GM04504 (cell line): ENCODE measurements at places on chromosomes 12 and 14.

GRCh38 chr14:55500219-55500701 is 59.8 kb upstream of the TBPL2 start:
- DNase-seq: no peak

GRCh38 chr14:69573831-69574262 is 824 bp downstream of the CCDC177 start:
- DNase-seq: no peak

DNA sequence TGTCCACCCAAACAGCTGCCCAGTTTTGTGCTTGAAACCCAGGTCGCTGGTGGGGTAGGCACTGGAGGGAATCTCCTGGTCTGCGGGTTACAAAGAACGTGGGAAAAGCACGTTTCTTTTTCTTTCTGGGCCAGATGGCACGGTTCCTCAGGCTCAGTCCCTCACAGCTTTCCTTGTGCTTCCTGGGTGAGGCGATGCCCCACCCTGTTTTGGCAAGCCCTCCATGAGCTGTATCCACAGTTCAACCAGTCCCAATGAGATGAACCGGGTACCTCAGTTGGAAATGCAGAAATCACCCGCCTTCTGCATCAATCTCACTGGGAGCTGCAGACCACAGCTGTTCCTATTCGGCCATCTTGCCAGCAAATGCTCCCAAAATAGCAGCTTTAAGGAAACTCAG is 51.4 kb upstream of the TMTC2 start:
- no peak for DNase-seq

DNA sequence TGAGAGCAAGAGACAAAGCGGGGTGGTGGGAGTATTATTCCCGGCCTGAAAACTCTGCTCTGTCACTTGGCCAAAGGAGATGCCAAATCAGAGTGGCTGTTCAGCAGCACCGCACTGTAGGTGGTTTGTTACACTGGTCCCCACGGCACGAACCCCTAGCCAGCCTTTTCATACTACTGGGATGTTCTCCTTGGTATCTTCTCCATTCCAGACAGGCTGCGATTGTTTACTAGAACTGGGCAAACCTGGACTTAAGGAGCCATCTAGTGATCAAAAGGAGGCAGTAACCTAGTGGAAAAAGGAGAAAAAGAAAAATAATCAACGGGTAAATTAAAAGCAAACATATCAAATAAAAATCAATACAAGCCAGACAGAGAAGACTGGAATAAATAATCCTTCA is 58.9 kb upstream of the TMTC2 start:
- DNase-seq: peak; percentile 18

DNA sequence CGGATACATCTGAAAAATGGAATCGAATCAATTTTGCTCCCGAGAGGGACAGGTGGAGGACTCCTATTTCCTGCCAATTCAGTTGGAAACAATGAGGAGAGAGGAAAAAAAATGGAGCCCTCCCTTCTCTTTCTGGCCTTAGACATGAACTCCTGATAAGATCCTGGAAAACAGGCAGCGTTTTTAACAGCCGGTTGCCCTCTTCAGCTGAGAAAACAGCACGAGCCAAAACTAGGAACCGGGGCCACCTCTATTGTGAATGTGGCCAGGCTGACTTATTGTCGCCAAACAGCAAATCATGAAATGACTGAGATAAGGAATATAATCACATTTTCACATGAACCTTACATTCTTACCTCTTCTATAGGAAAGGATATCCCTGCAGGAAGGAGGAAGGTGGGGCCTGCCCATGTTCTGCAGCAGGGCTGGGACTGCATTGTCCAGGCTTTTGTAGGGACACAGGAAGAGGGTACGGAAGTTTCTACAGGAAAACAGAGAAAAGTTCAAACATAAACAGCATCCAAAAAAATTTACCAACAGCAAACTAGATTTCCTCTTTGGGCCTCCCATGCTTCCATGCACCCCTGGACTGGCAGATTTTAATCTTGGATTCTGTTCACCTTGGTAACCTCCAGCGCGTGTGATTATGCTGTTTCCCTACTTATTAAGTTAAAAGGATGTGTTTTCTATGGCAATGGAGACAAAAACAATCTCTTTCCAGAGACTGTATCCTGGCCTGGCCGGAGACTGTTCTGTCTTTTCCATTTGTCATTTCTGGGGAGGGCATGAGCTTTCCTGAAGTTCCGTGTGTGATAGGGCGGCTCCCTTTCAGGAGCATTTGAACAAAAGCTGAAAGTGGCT is 29.0 kb upstream of the ELK3 start:
- no peak for DNase-seq

GRCh38 chr14:101405171-101405883 is 156.0 kb upstream of the DIO3 start:
- no peak for DNase-seq

DNA sequence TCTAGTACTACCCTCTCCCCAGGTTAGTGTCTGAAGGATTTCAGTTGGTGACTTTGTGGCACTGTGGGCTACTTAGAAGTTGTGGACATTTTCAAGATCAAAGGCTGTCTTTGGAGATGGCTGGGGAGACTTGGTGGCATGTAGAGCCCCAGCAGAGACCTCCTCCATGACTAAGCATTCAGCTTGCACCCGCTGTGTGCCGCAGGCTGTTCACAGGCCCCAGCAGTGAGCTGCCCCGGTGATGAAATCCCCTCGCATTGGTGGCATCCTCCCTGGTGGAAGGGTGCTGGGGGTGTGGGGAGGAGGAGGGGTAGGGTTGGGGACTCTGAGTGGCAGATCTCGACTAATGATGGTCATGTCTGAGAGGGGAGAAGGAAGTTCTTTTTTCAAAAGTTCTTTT is 173.9 kb downstream of the TSPAN9 start:
- no peak for DNase-seq

DNA sequence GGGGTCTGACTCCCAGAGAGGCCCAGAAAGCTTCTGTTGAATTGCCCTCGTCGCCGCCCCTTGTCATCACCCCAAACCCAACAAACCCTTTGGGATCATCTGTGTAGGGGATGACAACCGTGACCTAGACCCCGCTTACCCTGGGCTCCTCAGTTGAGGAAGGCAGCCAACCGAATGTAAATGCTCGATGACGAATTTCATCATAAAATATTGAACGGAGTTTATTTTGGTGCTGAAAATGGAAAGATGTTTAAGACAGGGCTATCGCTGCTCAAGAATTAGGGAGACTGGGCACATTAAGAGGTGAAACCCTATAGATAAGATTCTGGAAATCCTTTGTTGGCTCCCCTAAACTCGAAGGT is 512 bp downstream of the ACTR10 start:
- DNase-seq: no peak

- DNase-seq: peak; percentile 1
Observed at GRCh38 chr14:65639216-65639615, 226.7 kb downstream of the FUT8 start.

DNA sequence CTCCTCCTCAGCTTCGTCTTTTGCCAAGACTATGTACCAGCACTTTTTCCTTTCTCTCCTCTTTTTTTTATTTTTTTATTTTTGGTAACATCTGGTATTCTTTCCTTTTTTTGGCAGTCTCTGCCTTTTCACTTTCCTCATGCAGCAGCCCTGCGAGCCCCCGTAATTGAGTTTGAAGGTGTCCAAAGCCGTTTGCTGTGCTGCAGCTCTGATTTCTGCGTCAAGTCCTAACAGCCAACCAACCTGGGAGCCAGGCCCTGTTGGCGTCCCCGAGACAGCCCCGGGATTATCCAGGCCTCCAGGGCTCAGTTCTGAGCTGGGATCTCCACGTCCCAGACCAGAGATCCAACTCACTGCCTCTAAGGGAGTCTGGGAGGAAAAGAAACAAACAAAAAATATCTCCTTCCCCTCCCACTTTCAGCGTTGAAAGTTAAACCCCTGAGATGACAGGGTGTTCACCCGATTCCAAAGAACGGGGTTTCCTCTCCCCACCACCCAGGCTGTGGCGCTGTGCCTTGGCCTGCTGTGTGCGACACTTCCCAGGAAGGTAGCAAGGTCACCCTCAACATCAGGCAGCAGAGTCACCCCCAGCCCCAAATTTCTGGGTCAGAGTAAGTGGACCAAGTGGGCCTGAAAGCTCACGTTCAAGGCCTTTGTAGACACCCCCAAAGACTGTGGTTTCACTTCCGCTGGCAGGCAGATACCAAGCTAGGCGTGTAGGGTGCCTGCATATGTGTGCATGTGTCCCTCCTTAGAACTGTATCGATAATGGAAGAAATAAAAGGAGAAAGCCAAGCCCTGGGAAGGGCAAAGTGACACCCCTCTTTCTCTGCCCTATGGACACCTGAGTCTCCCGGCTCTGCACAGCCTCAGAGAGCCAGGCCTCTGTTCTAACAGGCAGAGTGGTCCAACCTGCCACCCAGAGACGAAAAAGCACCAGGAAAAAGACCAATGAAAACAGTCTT is 11.1 kb downstream of the BCL11B start:
- DNase-seq: no peak

DNA sequence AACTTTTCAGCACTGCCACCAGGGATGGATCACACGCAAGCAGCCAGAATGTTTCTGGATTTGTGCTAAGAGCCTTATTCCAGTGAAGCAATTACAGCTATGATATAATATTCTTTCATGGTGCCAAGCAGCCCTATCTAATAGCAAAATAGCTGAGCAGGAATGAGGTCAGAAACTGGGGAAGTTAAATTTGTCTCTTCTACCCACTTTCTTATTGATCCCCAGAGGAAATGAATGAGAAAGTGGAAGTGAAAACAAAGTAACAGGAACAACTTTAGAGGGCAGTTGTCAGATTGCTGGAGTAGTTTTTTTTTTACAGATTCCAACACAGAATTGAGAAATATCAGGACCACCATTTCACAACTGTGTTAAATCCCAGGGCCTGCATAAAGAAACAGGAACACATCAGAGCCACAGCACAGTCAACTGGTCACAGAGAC is 44.8 kb downstream of the GCH1 start:
- DNase-seq: no peak

DNA sequence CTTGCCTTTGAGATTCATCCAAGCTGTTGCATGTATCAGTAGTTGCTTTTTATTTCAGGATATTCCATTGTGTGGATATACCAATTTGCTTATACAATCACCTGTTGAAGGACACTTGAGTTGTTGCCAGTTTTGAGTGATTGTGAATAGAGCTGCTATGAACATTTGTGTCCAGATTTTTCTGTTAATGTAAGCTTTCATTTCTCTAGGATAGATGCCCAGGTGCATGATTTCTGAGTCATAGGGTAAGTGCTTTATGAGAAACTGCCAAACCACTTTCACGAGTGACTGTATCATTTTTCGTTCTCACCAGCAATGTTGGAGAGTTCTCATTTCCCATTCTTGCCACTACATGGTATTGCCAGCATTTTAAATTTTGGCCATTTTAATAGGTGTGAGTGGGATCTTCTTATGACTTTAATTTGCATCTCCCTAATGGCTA is 434.6 kb upstream of the RGS6 start:
- DNase-seq: peak; percentile 35
